ENCODE measurements at places on chromosomes 3 and 15.

DNA sequence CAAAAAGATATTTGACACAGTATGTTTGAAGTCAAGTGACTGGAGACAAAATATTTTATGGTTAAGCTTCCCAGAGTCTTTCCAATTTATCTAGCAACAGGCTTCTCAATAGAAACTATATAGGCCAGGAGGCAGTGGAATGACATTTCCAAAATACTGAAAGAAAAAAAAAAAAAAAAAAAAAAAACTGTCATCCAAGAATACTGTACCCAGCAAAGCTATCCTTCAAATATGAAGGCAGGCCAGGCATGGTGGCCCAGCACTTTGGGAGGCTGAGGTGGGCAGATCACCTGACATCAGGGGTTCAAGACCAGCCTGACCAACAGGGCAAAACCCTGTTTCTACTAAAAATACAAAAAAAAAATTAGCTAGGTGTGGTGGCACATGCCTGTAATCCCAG, 20.9 kb downstream of the NME9 start:
- DNase-seq: no peak

DNA sequence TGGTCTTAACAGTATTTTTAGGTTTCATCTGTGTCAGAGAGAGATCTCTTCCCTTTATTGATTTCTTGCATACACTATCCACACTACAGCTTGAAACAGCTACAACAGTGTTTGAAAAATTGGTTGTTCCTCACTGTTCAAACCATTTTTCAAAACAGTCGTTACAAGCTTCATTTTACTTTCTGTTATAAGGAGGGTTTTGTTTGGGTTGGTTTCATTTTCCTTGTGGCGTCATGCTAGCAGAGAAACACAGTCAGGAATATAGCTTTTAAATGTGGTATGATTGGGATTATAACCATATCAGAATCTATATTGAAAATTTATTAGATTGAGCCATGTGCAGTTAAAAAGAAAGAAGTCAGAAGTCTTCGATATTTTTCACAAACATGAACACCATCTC, 400.6 kb downstream of the ZBTB20 start:
- DNase-seq: no peak

GRCh38 chr15:100901702-100902435, 17.3 kb upstream of the LRRK1 start:
- no peak for DNase-seq

DNA sequence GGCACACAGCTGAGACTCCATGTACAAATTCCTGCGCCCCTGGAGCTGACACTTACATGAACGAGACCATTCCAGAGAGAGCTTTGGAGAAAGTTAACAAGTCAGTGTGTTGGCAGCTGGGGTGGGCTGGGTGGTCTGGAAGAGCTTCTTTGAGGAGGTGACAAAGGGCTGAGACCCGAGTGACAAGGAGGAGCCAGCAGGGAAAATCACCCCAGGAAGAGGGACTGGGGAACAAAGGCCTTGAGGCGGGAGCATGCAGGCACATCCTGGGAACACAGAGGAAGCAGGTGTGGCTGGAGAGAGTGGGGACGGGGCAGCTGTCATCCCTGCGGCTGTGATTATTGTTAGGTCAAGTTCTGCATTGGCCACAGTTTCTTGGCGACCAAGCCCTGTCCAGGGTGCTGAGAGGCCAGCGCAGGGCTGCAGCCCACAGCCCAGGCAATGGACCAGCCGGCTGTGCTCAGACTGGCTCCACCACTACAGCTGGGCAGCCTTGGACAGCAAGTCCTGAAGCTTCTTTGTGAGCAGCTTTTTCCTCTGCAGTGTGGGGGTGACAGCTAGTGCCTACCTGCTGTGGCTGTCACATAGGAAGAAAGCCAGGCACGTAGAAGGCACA, 34.2 kb upstream of the PRR23E start:
- no peak for DNase-seq

GRCh38 chr3:11607816-11608215, 35.9 kb downstream of the VGLL4 start:
- DNase-seq: no peak

DNA sequence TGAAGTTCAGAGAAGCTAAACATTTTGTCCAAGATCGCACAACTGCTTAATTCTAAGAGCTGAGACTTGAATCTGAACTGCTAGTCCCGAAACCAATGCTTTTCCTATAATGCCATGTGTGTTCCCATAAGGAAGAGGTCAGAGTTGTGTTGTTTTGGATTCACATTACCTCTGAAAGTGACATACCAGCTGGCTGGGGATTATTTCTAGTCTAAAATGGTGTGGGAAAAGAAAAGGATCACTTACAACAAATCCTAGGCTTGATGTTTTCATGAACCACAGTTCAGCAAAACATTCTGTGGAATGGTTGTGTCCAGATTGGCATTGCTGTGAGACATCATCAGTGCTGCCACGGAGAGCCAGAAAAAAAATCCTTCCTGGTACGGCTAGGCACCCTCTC, 35.0 kb upstream of the LRRC3B start:
- no peak for DNase-seq

GRCh38 chr3:30324587-30324986, 281.8 kb upstream of the TGFBR2 start:
- DNase-seq: no peak

DNA sequence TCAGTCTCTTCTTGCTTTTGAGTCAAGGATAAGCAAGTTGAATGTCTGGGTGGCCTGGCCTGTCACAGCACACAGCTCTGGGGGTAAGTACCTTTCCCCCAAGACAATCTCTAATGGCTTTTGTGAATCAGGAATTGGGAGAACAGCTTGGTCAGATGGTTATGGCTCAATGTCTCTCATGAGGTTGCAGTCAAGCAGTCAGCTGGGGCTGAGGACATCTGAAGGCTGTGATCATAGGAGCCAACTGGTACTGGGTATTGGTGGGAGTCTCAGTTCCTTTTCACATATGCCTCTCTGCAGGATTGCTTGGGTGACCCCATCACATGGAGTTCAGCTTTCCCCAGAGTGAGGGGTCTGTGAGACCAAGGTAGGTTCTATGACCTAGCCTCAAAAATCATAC, 33.0 kb upstream of the TMEM158 start:
- no peak for DNase-seq

DNA sequence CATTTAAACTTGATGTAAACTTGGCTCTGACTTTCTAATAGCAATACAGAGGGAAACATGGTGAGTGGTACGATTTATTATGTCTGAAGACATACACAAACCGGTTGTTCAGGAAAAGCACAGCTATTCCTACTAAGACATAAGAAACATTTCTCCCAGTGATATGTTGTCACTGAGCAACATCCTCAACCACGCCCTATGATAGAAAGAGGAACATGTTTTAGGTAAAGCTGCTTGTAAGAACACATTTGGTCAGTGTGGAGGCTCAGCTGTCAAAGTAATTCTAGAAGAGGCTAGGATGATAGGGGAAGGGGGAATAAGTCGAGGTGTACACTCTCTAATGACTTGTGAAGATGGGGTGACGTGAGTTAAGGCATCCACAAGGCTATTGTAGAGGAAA, 42.7 kb upstream of the B3GNT5 start:
- no peak for DNase-seq

DNA sequence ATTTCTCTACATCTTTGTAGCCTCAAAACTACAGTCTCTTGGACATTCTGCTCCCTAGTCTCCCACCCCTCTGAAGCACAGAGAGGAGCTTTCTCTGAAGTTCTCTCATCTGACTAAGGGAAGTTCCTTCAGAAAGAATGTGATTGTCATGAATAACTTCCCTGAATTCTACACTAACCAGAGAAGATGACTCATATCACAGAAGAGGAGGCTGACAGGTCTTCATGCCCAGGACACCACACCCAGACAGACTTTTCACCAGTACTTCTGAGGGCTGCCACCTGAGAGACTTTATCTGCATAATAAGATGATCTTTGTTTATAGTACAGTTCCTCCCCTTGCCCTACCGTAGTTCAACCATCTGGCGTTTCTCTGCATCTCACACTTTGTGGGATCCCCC, 52.8 kb downstream of the CDIN1 start:
- DNase-seq: no peak

GRCh38 chr15:35141743-35142471, 56.8 kb upstream of the NANOGP8 start:
- DNase-seq: no peak

DNA sequence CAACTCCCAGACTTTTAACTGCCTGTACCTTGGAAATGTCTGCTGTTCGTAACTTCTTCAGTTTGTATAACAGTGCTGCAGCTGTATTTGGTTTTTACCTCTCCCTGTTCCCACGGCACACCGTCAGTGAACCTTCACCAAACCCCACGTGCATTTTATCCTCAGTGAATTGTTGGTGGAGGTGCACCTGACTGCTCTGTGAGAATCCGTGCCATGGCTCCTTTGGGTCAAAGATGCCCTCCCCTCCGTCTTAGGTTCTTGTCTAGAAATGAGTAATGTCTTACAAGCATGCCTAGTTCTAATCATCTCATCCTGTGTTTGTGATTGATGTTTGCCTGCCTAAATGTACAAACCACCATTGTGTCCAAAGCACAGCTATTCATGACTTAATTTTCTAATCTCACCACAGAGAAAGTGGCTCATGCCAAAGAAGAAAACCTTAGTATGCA, 28.2 kb downstream of the TPM1 start:
- no peak for DNase-seq

GRCh38 chr15:63587527-63587926, 9.7 kb upstream of the FBXL22 start:
- DNase-seq: no peak

GRCh38 chr3:189635339-189635738, 4.2 kb downstream of the TP63 start:
- DNase-seq: no peak

- no peak for DNase-seq
Measured at GRCh38 chr3:17782751-17783150, 40.3 kb upstream of the TBC1D5 start.

- DNase-seq: peak; percentile 25
Measured at GRCh38 chr3:58009026-58009748, 965 bp downstream of the FLNB start.

GRCh38 chr15:45114076-45114750, at the start of the genes DUOX2 and DUOXA2:
DUOX2 (minus strand) TSS chr15:45114172; CDS start chr15:45113411, 761 bp downstream.
DUOXA2 (plus strand) TSS chr15:45114326; CDS start chr15:45114606, 280 bp downstream.
- no peak for DNase-seq

- no peak for DNase-seq
Measured at GRCh38 chr15:77181305-77182074, 110.6 kb upstream of the TSPAN3 start.

- DNase-seq: no peak
Measured at GRCh38 chr3:15989419-15989818, 185.1 kb upstream of the GALNT15 start.

DNA sequence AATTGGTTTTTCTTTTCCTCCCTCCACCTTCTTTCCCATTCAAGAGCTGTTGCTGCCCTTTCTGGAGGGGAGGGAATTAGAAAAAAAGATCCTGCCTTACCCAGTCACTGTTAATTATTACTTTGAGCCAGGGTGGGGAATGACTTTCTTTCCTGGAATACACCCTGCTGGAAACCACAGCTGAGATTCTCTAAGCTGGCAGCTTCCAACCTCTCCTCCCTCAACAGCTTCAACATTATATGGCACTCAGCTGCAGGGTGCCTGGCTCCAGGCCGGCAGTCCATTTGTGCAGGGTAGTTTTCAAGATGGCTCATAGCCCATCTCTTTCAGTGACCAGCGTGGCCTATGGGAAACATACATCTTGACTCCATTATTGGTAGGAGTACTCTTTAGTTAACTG, 105.8 kb downstream of the UBE3A start:
- DNase-seq: no peak

GRCh38 chr15:41713047-41713446, 52.8 kb downstream of the MGA start:
- DNase-seq: no peak

GRCh38 chr15:31362886-31363285, 36.3 kb downstream of the KLF13 start:
- no peak for DNase-seq

GRCh38 chr15:25445412-25445811, 6.6 kb upstream of the UBE3A start:
- DNase-seq: no peak

DNA sequence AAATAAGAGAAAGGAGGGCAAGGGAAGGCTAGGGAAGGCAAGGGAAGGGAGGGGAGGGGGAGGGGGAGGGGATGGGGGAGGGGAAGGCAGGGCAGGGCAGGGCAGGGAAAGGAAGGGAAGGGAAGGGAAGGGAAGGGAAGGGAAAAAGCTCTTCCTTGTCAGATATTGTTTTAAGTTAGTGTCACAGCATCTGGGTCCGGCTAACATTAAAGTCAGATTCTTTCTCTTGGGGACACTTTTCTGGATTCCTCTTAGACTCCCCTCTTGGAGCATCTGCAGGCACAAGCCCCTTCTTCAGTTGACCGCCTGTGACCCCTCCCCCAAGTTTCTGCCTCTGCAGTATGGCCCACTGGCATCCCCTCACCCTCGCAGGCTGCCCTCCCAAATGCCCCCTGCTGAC, 26.0 kb downstream of the BFSP2 start:
- DNase-seq: no peak

GRCh38 chr15:78985859-78986475, 41.1 kb upstream of the CTSH start:
- DNase-seq: no peak

GRCh38 chr15:81981908-81982307, 63.9 kb downstream of the MEX3B start:
- DNase-seq: no peak

DNA sequence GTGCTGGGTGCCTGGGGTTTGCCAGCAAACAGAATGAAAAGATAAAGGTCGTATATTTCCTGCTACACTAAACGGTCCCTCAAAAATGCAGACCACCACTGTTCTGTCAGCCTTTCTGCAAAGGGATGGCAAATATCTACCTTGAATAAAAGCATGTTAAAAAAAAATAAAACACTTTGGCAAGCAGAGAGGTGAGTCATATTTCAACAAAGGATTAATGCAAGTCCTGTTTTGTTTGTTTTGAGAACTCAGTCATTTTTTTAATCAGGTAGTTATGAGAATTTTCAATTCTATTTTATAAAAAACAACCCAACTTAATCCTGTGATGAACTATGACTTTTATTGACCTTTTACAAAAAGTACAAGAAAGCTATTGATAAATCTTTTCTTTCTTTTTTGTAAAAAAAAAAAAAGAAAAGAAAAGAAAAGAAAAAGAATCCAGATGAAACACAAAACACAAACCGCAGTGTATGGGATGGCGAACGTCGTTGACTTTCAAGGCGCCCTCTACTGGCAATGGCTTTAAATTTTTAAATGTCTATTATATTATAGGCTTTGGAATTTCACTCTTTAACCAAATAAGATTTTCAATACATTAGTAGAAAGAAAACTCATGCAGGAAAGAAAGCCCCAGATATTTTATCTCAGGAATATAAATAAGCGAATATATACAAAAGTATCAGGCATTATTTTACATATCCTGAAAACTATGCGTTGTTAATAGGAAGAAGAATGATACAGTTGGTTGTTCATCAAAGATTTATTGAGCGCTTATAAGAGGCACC, 87.8 kb downstream of the NCEH1 start:
- peak; percentile 26 for DNase-seq

DNA sequence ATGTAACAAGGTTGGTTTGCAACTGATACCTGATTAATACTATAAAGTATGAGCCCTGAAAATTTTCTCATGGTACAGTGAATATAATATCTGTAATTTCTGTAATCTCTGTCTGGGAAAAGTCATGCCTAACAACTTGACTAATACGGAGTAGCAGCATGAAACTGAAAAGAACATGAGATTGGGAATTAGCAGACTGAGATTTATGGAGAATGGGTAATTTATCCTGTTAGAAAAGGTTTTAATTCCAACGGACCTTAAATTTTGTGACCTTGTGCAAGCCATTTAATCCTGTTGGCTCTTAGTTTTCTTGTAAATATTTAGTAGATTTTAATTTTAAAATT, 90.2 kb upstream of the CMC1 start:
- DNase-seq: no peak
